ENCODE measurements at places on chromosomes 1 and 21.

DNA sequence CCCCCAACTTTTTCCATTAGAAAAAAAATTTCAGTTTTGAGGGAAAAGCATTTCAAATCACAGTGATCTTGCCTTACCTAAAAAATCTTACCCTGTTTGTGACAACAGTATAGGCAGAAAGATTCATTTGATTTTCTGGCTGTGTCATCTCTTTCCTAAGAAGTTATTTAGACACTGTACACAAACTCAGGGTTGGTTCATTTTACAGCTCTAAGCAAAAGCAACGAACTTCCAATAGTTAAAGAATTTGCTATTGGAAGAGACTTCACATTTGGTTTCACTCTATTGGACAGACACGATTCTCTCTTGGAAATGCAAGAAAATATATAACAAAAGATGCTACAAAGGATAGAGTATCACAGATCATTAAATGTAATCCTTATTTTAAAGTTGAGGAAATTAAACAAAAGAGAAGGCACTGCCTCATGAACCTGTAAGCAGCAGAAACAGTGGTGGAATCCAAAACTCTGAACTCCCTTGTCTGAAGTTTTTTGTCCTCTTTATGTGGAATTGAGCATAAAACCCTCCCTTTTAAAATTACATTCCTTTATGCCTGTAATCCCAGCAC lies 20.8 kb downstream of the EYA3 start:
- DNase-seq = no peak

DNA sequence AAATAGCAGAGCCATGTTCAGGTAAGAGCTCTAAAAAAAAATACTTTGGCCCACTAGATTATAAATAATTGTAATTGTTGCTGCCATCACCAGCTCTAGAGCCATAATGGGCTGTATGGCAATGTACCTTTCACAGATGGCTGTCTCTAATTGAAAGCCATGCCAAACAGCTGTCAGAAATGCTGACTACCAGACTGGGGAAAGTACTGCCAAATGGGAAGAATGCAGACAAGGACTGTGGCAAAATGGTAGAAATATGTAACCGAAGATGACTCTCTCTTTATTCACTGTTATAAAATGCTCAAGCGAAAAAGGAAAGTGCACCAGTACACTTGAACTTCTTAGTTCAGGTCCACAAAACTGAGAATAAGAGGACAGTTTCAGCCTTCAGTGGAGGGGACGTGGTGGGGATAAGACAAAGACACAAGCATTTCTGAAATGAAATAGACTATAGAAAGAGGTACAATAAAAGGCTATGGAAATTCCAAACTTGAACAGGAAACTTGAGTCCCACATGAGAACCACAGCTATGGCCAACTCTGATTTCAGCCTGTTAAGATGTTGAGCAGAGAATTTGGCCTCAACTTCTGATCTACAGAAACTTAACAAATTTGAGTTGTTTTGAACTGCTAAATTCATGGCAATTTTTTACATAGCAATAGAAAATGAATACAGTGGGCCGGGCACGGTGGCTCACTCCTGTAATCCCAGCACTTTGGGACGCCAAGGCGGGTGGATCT lies 46.5 kb upstream of the LPGAT1 start:
- DNase-seq = peak; percentile 32

- DNase-seq = no peak
Observed at GRCh38 chr1:9075022-9075421, 5.6 kb upstream of the SLC2A5 start.

DNA sequence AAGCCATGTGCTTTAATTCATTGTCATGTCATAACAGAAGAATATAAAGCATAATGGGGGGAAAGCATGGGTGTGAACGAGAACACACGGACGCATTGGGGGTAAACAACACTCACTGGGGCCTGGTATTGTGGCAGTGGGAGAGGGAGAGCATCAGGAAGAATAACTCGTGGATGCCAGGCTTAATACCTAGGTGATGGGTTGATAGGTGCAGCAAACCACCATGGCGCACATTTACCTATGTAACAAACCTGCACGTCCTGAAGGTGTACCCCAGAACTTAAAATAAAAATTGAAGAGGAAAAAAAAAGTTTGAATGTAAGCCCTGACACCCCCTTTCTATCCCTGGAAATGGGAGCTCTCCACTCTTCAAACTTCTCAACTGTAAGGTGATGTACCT lies 34.9 kb upstream of the CACHD1 start:
- DNase-seq = no peak

DNA sequence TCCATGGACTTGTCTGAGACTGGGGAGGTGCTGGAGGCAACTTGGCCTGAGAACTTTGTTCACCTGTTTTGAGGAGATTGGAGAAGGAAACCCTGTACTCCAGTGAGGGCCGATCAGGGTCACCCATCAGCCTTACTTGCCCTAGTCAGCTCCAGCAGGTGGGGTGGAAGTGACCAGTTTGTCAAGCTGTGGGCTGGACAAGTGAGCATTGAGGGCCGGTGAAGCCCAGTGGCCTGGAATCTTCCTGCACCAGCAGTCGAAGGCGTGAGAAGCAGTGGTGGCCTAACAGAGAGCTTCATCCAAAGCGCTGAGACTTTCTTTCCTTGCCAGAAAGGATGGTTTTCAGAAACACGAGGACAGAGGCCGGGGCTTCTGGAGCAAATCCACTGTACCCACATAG lies 9.6 kb downstream of the SLC37A1 start:
- DNase-seq = no peak

GRCh38 chr1:20426923-20427322 lies 59.1 kb downstream of the CAMK2N1 start:
- peak; percentile 71 for DNase-seq

DNA sequence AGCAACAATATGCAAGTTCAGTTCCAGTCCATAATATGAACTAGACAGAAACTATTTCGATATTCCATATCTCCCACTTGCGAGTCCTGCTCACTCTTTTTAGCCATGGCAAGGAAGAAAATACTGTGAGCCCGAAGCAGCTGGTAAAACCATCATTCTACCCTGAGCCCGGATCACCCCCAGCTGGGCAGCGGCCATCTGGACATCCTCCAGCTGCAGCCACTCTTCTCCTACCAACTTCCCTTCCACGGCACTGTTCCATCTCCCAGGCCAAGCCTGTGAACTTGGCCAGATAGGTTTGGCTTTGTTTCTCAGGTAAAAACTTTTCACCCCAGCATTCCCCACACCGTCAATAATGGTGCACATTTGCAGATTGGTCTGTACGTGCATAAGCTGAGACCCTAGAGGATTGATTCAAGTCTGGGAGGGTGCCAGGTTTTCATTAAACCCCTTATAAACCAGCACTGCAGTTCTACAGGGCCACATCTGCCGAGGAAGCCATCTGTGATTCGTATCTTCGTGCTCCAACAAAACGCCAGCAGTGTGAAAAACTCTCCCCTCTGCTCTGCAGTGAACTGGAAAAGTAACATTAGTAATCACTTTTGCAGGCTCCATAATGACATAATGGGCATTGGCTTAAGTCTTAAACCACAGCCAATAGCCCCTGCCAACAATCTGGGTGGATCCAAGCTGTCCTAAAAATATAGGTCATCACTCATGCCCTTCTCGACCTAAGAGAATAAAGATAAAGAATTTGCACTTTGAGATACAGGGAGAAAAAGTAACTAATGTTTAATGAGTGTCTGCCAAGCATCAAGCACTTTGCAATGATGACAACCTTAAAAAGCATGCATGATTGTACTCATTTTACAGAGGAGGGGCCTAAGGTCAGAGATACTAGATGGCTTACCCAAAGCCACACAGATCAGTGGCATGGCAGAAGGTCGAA lies 205.1 kb downstream of the PLPP3 start:
- peak; percentile 15 for DNase-seq

- DNase-seq = no peak
Observed at GRCh38 chr1:75999034-75999433, 66.8 kb upstream of the ASB17 start.

GRCh38 chr1:223038288-223039006 lies 104.6 kb downstream of the TLR5 start:
- no peak for DNase-seq

DNA sequence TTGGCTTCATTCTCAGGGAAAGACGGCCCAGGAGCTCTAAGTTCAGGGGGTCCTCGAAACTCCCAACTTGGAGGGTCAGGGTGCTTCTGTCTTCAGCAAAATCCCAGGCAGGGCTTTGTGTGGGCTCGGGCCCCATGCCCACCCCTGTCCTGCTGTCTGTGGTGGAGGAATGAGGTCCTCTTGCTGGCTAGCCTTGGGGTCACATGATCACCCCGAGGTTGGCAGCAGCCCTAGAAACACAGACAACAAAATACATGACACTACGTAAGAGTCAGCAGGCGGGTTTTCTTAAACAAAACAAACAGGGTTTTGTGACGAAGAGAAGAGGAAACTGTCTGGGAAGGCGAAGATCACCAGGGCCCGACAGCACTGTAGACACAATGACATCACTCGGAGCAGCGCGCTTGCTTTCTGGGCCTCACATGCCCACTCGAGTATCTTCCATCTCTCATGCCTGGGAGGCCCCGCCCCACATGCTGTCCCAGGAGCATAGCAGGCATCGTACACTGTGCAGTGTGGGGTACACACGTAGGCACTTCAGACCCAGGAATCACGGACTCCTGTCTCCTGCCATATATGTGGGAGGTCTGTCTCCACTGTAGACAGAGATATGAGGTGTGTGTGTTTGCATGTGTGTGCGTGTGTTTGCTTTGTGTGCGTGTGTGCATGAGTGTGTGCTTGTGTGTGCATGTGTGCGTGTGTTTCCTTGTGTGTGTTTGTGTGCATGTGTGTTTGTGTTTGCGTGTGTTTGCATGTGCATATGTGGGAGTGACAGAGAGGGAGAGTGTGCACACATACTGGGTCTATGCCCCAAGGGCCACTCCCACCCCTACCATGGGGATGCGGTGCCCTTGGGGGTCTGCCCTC lies 94.7 kb downstream of the SIK1 start:
- DNase-seq = peak; percentile 93

- DNase-seq = no peak
Observed at GRCh38 chr21:41613533-41613909, 105.6 kb upstream of the TMPRSS2 start.

DNA sequence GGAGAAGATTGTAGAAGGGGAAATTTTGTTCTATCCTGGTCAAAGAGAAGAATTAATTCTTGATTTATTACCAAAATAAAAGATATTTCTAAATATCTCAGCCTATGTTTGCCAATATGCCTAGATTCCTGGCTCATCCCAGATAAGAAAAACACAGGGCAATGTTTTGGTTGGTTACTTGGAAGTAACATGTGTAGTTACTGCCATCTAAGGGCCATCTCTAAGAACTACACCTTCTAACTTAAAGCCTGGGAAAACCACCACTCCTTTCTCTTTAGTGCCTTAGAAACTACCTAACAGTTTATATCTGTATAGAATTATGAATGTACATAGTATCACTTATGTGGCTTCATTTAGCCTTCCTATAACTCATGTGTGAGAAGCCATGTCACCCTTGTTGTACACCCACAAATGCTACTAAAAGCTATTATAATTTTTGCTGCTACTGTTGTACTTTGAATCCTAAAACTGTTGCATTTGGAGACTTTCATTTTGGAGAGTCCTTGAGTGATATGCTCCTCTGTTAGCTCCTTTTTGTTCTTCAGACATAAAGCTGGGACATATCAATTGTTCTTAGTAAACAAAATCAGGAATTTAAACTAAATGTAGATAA lies 4.5 kb downstream of the AIM2 start:
- DNase-seq = peak; percentile 60

GRCh38 chr1:17594690-17595601 lies 55.4 kb downstream of the ARHGEF10L start:
- DNase-seq = no peak

DNA sequence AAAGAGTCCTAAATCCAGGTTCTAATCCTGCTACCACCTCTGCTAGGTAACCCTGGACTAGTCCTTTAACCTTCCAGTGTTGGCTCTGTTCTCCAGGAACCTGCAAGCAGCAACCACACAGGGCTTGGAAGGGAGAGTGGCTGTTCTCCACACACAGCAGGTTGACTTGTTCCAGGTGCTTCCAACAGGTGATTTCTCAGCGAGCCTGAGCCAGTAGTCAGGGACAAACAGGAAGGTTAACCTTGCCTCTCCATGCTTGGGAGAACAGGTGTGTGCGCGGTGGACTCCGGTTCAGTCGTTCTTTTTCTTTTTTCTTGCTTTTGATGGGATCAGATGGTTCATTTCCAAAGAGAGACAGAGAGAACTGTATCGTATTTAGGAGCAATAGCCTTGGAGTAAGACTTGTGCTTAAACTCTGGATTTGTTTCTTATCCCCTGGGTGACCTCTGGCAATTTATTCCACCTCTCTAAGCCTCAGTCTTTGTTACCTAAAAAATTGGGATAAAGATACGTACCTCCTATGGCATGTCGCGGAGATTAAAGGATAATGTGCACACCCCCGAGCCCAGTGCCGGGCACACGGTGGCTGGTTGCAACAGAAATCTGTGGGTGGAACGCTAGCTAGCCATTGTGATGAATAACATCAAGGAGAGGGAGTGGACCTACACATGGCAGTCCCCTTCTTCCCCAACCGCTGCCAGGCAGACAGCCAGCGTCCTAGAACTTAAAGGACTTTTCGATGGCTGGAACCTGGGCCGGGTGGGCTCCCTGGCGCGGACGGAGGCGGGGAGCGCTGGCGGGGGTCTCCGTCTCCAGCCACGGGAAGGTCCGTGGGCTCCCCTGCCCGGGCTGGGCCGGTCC lies 583 bp upstream of the CACHD1 start:
- DNase-seq = peak; percentile 34

DNA sequence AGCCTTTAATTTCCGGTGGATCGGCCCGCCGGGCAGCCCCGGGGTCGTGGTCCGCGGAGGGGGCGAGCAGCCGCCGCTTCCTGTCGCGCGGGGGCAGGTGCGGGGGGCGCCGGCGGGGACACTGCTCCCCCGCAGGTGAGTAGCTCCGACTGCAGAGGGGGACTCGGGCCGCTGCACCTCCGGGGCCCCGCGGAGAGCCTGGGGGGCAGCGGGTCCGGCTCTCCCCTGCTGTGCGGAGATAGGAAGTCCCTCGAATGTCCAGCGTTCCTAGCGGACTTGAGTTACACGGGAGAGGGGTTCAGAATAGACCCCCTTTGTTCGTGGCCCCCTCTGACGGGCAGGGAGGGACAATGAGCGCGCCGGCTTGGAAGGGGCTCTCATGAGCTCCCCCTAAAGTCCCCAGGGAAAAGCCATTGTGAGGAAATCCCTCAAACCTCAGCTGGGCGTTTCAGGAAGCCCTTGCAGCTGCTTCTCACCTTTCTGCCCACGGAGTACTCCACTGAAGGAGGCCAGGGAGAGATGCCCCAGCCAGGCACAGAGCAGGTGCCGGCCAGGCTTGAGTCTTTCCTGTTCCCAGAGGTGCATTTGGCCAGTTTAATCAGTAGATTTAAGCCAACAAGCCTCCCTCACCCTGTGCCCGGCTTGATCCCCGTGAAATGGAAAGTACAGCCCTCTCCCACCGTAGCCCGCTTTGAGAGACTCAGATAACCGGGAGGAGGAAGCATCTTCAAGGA lies 925 bp downstream of the PDE9A start:
- DNase-seq = no peak

GRCh38 chr1:56017336-56017735 lies 562.0 kb downstream of the PLPP3 start:
- DNase-seq = no peak

Data from AG08396 (cell line).